ENCODE measurements at places on chromosomes 6 and 20.

DNA sequence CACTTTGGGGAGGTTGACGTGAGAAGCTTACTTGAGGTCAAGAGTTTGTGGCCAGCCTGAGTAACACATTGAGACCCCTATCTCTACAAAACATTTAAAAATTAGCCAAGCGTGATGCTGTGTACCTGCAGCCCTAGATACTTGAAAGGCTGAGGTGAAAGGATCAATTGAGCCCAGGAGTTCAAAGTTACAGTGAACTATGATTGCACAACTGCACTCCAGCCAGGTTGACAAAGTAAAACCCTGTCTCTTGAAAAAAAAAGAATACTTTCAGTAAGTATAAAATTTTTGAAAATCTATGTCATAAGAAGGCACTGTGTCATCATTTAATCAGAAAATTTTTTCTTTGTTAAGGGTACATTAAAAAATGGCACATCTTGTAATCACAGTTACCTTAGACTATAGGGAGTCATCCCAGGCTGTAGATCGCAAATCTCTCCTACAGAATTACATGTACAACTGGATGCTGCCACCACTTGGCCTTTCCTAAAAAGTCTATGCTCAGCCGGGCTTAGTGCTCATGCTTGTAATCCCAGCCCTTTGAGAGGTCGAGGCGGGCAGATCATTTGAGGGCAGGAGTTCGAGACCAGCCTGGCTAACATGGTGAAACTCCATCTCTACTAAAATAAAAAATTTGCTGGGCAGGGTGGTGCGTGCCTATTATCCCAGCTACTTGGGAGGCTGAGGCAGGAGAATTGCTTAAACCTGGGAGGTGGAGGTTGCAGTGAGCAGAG lies 17.0 kb upstream of the MRS2 start:
- no peak for DNase-seq

GRCh38 chr6:139515511-139515910 lies 141.1 kb upstream of the CITED2 start:
- no peak for DNase-seq

GRCh38 chr6:152121910-152122309 lies 314.4 kb downstream of the ESR1 start:
- no peak for DNase-seq

DNA sequence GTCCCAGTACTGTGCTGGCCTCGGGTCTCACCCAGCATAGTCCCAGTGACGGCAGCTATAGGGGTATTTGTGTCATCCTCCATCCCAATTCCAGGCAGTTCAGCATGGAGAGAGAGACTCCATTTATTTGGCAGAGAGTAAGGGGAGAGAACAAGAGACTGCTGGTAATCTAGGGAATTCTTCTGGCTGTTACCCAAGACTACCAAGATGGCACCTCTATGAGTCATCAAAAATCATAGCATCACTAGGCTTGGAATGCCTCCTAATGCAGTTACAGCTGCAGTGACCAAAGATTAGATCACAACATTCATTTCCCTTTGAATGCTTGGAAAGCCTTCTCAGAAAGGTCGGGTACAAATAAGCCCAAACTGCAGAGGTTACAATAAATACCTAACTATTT lies 660.4 kb upstream of the FLRT3 start:
- DNase-seq = no peak

- no peak for DNase-seq
These were observed 166.0 kb upstream of the PROKR2 start for GRCh38 chr20:5482791-5483190.

GRCh38 chr20:2760297-2760951 lies 40.0 kb downstream of the CPXM1 start:
- DNase-seq = no peak

- DNase-seq = no peak
These were observed 29.7 kb downstream of the FYN start for GRCh38 chr6:111843347-111844147.

Measured in DMS79 (cell line).